ENCODE measurements at places on chromosomes 1 and 21. TPM values are rescaled to one million over a fixed set of nuclear protein-coding genes. Genes with fewer than 3 reads are reported as not detected.

The PPFIA4 gene
- total RNA-seq = 5.4 TPM

DNA sequence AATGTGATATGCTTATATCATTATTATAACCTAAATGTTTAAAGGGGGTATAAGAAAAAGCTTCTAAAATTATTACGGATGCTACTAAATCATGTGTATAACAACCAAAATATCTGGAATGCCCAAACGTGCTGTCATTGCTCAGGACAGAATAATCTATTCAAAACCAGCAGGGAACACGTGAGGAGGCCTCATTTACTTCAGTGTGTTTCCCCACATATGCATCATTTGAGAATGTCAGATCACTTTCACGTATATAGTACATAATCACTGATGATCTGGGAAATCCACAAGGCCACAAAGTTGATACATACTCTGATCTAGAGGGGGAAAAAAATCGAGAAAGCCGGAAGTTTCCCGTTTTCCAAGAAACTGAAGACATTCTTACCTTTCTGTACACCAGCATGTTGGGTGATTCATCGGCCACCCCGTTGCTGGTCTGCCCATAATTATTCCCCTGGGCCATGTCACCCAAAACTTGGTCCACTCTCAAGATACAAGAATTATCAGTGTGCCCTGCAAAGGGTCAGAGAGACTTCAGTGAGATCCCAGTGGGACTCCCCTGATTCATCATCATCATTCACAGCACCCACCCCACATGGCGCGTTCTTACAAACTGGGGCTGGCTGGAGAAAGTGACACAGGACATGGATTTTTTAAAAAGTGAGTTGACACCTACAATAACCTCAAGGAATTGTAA lies 1.5 kb downstream of the RGS7 start:
- DNase-seq = no peak

DNA sequence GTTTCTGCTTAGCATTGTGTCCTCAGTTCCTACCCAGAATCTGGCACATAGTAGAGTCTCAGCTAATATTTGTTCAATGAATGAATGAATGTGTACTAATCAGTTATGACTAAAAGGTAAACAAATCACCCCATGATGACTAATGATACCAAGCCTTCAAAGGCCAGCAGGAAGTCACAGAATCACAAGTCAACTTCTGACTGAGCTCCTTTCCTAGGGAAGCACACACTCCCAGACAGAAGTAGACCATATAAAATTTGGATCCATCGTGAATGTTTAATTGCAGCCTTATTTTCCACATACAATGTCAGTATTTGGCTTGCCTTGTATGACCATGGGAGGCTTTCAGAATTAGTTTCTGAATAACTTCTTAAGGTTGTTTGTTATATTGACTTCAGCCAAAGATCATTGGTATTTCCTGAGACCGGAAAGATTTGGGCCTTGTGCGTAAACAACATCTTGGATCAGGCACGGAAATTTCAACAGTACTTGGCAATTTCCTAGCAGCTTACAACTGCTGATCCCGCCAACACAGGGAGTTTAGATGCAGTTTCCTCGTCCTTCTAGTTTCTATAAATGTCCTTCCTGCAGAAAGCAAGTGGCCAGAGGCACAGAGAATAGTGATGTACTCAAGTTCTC lies 185.9 kb upstream of the ATP1B1 start:
- peak; percentile 26 for DNase-seq

The KIF17 gene
- total RNA-seq = 4.5 TPM

GRCh38 chr1:185479796-185480195 lies 162.8 kb upstream of the IVNS1ABP start:
- no peak for DNase-seq

- DNase-seq = peak; percentile 82
These were observed 84.5 kb downstream of the PLXNA2 start for GRCh38 chr1:208159555-208160258.

- DNase-seq = no peak
These were observed 119.0 kb downstream of the TNFSF18 start for GRCh38 chr1:172931761-172932160.

GRCh38 chr1:46175243-46175642 lies 356 bp downstream of the TSPAN1 start:
- DNase-seq = no peak

- DNase-seq = no peak
These were observed 39.3 kb downstream of the MTARC1 start for GRCh38 chr1:220825819-220826551.

GRCh38 chr21:45359451-45360217 lies 45.3 kb upstream of the COL18A1 start:
- no peak for DNase-seq

DNA sequence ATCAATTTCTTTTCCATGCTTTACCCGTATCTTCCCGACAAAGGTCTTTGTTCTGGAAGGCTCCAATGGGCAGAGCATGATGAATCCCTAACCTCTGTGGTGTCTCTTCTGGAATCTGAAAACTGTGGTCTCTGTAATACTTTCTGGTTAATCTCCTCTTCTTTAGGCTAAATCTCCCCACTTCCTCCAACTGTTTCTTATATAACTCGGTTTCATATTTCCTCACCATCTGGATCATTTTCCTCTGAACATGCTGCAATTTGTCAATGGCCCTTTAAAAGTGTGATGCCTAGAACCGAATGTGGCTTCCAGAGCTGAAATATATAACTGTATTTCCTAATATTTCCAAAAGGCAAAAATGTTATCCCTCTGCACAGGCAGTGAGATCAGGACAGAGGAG lies 66.1 kb downstream of the ALG14 start:
- peak; percentile 74 for DNase-seq

- peak; percentile 45 for DNase-seq
These were observed 627 bp upstream of the GNB1 start for GRCh38 chr1:1891349-1892078.

The CSMD2 gene
- total RNA-seq = 0.28 TPM

The SPOCD1 gene
- 42.2 TPM for total RNA-seq

GRCh38 chr21:26020510-26020909 lies 150.1 kb downstream of the APP start:
- DNase-seq = no peak

The MIXL1 gene
- not detected for total RNA-seq

The FCRL1 gene
- total RNA-seq = not detected

The MCOLN3 gene
- not detected for total RNA-seq

- no peak for DNase-seq
These were observed 20.8 kb upstream of the C1orf159 start for GRCh38 chr1:1136547-1137230.

The NBPF19 gene
- total RNA-seq = 8.9 TPM

DNA sequence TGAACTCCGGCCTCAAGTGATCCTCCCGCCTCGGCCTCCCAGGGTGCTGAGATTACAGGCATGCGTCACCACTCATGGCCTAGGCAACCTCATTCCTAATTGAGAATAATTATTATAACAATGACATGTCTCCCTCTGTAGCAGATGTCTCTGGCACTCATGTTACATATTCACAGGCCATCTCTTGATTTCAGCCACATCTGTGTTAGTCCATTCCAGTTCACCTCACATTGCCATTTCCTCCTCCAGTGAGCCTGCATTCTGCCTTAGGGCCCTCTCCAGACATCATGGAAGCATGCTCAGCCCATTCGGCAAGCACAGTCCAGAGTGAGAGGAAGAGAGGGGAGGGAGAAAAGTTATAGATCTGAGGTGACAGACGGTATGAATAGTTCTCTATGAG lies 32.5 kb downstream of the CDKN2C start:
- no peak for DNase-seq

- DNase-seq = no peak
These were observed 15.8 kb downstream of the SMAP2 start for GRCh38 chr1:40389322-40389803.

The ANKRD34A gene
- total RNA-seq = 0.56 TPM

DNA sequence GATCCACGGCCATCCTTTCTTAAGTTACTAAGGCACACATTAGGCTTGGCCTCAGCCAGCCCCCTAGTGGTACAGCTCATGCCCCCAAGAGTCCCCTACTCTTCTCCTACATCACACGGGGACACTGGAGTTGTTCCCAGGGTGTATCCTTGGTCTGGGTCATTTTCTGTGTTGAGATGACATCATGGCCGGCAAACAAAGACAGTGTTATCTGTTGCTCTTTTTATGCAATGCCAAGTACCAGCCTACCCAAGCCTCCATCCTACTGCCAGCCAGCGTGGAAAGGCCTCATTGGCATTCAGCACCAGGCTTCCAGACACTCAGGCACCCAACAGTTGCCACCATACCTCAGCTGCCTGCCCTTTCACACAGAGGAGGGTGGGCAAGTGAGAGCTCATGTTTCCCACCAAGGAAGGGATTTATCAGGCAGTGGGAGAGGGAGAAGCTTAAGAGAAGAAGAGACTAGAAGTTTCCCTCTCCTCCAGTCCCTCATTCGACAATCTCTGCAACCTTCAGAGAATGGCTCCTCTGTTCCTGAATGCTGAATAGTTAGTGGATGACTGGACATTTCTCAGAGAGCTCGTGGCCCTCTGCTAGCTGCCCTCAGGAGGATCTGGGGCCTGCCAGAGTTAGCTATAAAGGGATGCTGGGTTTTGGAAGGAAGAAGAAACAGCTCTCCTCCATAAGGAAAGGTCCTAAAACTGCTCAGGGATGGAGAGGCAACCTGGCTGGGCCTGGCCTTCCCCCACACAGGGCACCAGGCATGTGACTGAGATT lies 17.7 kb downstream of the CBR1 start:
- peak; percentile 23 for DNase-seq

DNA sequence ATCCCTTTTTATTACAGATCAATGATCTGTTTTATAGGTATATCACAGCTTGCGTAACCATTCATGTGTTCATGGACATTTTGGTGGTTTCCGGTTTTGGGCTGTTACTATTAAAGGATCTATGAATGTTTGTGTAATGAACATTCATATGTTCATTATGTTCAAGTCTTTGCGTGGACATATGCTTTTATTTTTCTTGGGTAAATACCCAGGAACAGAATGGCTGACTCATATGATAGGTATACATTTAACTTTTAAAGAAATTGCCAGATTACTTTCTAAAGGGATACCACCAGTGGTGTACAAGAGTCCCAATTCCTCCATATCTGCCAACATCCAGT lies 73.7 kb downstream of the SPATA46 start:
- DNase-seq = peak; percentile 73

- no peak for DNase-seq
These were observed 595 bp downstream of the GABRD start for GRCh38 chr1:2019571-2020309.

GRCh38 chr1:14724246-14724645 lies 125.8 kb downstream of the KAZN start:
- no peak for DNase-seq
